CD4-positive, alpha-beta T cell treated with Interleukin-4 for 4 hours (primary cell): ENCODE measurements at places on chromosomes 3 and 15.

DNA sequence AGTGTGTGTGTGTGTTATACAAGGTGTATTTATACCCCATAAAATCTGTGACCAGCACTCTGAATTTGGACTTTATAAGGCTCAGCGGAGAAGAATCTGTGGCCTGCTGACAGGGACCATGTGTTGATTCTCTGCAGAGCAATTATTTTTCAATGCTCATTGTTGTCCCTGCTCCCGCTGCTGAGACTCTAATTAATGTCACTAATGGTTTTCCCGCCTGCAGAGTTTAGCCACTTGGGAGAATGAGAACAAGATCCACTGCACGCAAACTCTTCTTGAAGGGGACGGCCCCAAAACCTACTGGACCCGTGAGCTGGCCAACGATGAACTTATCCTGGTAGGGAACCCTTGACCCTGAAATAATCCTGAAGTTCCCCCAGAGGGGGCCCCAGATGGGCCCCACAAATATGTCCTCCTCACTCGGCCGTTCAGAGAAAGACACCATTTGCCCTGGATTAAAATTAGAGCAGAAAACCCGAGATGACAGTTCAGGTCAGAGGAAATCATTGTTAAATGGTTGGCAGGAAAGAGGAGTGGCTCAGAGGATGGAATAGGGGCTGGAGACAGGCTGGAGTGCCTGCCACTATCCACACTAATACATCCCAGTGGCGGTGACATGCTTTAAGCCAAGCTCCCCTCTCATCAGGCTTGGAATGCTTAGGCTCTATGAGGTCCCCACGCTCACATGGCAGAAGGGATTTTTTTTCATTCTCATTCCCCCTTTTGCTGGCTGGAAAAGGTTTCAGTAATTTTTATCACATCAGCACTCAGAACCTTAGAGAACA, 3.3 kb downstream of the CRABP1 start:
- no peak for DNase-seq

GRCh38 chr3:87733671-87734367, 325.0 kb downstream of the CGGBP1 start:
- DNase-seq: no peak

DNA sequence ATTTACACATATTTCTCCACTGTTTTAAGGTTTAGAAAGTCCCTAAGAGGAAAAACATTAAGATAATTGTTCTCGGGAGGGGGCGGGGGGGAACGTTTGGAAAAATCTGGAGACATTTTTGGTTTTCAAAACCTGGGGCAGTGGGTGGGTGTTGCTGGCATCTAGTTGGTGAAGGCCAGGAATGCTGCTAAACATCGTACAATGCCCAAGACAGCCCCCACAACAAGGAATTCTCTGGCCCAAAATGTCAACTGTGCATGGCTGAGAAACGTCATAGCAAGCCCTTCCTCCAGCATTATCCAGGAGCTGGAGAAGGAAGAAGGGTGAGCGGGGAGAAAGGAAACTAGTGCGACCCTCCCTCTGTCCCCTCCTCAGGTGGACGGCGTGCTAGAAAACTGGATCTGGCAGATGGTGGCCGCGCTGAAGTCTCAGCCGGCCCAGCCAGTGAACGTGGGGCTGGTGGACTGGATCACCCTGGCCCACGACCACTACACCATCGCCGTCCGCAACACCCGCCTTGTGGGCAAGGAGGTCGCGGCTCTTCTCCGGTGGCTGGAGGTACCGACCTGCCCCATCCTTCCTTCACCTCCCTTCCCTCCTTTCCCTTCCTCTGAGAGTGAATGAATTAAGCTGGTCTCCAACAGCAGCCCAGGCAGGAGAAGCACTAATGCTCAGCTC, 109.8 kb downstream of the LIPC start:
- DNase-seq: no peak

GRCh38 chr3:151386056-151386455, 1.5 kb upstream of the P2RY12 start:
- DNase-seq: no peak

GRCh38 chr15:27250223-27250622, 279.2 kb downstream of the GABRG3 start:
- no peak for DNase-seq

DNA sequence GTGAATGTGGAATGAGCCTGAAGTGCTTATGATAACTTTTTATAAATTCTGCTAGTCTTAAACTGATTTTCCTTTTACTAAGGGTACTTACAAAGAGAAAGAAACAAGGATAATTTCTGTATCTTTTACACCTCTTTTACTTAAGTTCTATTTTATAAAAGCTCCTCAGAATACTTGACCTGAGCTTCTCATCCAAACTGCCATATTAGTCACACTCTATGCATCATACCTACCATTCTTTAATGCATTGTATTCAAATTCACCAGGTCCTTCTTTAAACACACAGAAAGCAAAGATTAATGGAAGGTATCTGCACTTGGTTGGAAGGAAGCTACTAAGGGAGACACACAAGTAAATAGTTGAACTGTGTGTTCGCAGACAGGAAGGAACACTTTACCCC, 1.6 kb upstream of the TOPAZ1 start:
- DNase-seq: no peak

DNA sequence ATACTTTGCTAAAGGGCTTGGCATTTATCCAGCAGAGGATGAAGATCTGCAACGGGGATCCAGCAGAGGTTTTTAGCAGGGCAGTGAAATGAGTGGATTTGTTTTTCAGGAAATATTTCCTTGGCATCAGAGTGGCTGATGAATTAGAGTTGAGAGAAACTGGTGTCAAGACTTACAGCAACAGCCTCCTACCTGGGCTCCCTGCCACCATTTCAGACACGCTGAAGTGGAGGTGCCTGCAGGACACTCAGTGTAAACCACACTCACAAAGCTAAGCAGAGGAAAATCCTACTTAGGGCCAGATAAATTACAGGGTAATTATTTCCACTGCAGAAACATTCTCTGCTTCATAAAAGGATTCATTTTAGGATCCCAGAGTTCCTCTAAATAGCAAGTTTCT, 519.7 kb downstream of the FGF12 start:
- no peak for DNase-seq

DNA sequence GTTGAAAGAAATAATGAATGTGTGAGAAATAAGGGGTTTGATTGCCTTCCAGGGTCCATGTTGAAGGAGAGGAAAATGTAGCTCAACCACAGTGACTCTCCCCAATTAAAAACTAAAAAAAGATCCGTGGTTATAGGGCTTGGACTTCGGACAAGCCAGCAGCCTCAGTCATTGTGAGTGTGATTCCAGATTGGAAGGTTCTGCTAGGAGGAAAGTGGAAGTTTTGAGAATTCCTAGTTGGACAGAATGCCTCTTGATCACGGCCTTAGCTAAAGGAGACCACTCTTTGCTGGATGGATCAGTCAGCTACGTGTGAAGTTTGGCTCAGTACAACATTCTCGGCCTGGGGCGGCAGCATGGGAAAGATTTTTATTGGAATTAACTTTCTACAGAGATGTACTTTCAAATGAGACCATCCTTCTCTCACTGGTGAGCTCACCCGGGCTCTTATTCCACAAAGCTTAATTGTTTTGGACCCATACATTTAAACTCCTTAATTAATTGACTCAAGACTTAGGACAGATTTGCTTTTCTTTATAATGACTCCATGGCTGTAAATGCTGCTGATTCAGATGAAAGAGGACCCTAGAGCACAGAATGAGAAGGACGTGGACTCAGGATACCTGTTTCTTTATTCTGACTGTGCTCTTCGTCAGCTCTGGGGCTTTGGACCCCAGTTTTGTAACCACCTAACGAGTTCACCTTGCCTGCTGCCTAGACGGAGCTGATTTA, 27.5 kb downstream of the FLNB start:
- DNase-seq: no peak

DNA sequence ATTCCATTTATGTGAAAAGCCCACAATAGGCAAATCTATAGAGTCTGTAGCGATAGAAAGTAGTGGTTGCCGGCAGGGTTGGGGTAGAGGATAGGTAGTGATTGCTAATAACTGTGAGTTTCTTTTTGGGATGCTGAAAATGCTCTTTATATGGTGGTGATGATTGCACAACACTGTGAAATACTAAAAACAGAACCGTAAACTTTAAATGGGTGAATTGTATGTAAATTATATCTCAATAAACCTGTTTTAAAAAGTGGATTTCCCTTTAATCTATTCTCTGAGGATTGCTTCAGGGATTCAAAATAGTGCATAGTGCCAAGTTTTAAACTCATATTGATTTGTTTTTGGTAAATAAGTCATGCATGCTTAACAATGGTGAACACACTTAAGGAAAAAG, 140.2 kb downstream of the LPP start:
- no peak for DNase-seq

GRCh38 chr3:124293584-124293983, 301.7 kb upstream of the ROPN1 start:
- DNase-seq: no peak

DNA sequence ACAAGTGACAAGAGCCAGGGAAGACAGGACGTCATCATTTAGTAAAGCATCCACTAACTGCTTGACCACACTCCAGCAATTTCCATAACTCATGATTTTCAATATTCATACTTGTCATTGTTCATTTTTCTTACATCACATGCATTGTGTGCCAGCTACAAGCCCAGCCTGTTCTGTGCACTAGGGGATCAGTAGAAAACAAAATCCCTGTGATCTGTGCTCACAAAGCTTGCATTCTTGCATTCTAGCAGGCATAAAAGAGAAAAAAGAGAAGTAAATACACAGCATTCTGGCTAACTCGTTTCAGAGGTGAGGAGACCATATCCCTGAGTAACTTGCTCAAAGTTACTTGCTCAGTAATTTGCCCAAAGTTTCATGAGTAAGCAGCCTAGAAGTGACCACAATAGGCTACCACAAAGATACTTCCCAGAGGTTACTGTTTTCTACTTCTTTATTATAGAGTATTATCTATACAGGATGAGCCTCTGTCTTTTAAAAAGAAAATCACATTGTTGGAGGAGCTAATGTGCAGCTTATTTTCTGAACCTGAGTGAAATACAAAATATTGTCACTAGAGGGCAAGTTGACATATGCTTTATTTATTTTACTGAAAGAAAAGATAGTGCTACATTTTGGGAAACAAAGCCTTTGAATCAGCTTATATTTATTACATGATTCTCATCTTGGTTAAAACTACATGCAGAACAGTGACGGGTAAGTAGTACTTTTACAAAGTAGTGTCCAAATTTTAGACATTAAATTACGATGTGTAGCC, 701.4 kb upstream of the LMCD1 start:
- DNase-seq: no peak

- no peak for DNase-seq
These were observed 2.7 kb downstream of the RBM6 start for GRCh38 chr3:49942651-49943050.

DNA sequence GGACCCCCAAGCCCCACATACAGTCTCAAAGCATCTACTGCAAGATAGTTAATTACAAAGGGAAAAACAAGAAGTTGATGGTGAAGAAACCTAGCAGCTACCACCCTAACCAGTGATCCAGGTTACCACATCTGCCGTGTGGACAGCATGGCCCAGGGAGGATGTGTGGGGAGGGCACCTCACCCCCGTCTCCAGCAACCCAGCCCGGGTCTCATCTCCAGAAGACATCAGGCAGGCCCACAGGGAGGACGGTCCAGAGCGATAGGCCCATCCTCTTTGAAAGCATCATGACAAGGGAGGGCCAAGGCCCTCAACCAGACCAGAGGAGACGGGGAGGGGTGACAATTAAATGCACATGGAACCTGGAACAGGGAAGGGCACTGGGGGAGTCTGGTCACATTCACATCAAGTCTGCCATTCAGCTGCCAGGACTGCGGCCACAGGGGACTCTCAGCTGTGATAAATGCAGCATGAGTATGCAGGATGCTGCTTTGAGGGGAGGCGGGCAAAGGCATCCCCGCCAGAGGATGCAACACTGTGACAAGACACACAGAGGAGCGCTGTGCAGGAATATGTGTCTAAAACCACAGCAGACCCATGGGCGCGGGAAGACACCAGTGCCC, 18.8 kb downstream of the ZXDC start:
- DNase-seq: no peak

- DNase-seq: no peak
These were observed 3.8 kb downstream of the PLD1 start for GRCh38 chr3:171806200-171807128.

DNA sequence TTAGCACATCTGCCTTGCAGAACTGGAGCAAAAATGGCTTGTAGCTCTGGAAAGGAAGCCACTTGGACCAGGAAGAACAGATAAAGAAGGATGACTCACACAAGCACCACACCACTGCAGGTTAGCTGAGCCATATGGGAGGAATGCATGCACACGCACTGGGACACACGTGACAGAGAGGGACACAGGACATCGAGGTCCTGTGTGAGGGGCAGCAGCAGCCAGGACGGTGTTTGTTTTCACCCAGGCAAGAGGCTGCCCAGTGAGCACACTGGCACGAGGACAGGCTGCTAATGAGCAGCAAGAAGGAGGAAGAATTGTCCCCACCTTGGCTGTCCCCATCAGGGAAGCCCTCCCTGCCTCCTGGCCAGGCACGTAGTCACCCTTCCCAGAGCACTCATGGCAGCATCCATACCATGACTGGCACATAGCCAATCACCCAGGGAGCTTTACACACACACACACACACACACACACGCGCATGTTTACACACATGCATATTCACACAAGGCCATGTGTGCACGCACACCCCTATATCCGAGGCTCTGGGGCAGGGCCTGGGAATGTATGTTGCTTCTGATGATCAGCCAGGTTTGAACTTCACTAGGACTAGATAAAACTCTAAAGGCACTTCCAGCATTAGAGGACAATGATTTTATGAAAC, 24.0 kb upstream of the SPTBN5 start:
- DNase-seq: no peak

DNA sequence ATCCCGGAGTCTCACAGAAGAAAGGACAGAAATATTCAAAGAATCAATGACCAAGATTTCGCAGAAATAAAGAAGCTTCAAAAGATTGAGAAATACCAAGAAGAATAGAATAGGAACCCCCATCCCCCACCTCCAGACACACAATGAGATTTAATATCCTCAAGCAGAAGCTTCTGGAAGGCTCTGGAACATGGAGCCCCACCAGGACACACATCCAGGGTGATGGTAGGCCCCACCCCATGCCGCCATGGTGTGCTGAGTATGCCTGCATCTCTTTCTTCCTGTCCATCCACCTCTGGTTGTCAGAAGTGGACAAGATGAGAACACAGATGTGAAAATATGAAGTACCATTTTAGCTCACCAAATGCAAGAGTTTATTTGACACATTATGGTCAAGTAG, 19.3 kb downstream of the PRR23E start:
- no peak for DNase-seq

DNA sequence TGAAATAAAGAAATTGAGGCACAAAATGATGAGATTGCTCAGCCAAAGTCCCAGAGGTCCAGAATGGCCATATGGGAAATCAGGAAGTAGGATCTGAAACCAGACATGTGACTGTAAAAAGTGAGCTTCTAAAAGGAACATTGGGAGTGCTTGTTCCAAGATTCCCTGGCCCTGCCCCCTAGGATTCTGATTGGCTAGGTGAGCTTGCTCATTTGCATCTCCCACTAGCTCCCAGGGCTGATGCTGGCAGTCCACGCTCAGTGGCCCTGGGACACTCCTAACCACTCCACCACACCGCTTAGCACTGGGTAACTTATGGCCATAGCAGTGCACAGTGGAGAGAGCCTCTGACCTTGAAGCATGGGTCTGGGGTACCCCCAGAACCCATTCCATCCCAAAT, 326.7 kb downstream of the NTRK3 start:
- no peak for DNase-seq
